ENCODE measurements at places on chromosomes 1 and 21.

- peak; percentile 95 for ATAC-seq
Observed at GRCh38 chr1:11099310-11100148, at the start of gene EXOSC10. Gene EXOSC10, minus strand, starts transcription at chr1:11099869. Its CDS starts 38 bp downstream, at chr1:11099831.

- ATAC-seq: no peak
Observed at GRCh38 chr1:119988306-119989062, 81.0 kb downstream of the NOTCH2 start.

DNA sequence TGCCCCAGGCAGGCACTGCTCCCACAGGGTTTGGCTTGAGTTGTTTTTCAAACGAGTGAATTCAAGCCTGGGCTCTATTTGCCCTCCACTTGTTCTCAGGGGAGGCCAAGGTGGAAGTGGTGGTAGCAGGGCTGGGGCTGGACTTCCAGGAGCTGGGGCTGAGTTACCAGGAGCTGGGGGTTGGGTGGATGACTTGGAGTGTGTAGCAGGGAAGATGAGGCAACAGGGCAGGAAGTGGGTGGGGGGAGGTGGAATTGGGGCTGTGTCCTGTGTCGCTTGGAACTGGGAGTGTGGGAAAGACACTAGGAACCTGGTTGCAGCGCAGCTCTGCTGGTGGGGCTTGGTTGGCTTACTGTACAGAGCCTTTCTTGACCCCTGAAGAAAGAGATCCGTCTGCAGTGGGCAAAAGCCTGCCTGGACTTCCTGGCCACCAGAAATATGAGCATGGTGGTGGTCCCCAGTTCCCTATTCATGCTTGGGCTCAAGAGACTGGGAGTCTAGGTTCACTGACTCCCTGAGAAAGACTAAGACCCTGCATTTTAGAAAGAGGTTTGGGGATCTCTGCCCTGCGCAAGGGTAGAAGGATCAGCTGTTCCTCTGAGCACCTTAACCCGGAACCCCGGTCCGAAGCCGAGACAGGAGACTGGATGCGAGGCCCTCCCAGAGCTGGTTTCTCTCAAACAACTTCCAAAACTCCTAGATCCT, 3.1 kb downstream of the TFAP2E start:
- ATAC-seq: no peak

GRCh38 chr1:181135437-181135731, 46.9 kb downstream of the IER5 start:
- no peak for ATAC-seq

- ATAC-seq: peak; percentile 46
Observed at GRCh38 chr1:230768903-230769570, 21.8 kb downstream of the CAPN9 start.

- no peak for ATAC-seq
Observed at GRCh38 chr1:24517898-24518297, 15.3 kb downstream of the RCAN3 start.

DNA sequence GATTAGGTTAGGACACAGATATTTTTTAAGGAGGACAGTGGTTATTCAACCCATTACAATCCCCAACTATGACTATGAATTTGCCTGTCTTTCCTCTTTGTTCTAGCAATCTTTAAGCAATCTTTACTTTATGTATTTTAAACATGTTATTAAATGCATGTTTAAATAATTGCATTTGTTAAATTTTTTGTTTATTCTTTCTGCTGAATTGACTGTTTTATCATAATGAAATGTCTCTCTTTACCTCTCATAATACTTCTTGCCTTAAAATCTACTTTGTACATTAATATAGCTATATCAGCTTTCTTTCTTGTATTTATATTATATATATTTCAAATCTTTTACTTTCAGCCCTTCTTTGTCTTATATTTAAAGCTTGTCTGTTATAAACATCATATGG, 46.1 kb downstream of the CR1L start:
- no peak for ATAC-seq

DNA sequence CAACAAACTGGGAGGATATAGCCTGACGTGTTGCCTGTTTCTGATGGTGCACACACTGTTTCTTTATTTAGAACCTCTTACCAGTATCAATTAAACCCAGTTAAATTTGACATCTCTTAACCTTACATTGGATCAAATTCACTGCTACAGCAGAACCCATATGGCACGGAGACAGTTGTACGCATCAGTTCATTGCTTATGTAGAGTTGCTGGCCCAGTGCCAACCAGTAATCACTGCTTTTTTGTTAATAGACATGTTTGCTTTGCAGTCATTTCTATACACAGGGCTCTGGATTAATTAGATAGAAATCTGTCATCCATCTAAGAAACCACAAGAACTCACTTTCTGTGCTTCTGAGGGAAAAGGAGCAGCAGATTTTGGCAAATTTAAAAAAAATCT, 154.0 kb downstream of the RWDD3 start:
- ATAC-seq: no peak
